HT-29 (cell line): ENCODE measurements at places on chromosomes 5 and 9.

GRCh38 chr5:14576206-14576605 lies 5.4 kb upstream of the OTULINL start:
- no peak for DNase-seq

- DNase-seq: no peak
Measured at GRCh38 chr5:92374859-92375258, 991.7 kb upstream of the ARRDC3 start.

GRCh38 chr9:102209176-102209575 lies 470.7 kb upstream of the GRIN3A start:
- DNase-seq: no peak

GRCh38 chr5:128974567-128974966 lies 9.3 kb downstream of the SLC27A6 start:
- DNase-seq: no peak

DNA sequence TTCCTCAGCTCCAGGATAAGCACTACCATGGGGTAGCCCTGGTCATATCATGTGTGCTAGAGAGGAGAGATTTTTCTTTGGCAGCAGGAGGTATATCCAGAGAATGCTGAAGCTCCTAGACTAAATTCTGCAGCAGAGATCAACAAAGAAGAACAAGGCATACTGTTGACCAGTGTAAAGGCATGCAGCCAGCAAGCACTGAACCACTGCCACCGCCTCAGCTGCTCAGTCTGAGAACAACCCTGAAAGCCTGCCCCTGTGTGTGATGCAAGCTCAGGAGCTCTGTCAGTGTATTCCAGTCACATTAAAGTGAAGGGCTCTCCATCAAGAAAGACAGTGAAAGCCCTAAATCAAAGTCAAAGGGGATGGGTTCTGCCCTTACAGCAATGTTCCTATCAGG lies 439.5 kb upstream of the CD180 start:
- no peak for DNase-seq

DNA sequence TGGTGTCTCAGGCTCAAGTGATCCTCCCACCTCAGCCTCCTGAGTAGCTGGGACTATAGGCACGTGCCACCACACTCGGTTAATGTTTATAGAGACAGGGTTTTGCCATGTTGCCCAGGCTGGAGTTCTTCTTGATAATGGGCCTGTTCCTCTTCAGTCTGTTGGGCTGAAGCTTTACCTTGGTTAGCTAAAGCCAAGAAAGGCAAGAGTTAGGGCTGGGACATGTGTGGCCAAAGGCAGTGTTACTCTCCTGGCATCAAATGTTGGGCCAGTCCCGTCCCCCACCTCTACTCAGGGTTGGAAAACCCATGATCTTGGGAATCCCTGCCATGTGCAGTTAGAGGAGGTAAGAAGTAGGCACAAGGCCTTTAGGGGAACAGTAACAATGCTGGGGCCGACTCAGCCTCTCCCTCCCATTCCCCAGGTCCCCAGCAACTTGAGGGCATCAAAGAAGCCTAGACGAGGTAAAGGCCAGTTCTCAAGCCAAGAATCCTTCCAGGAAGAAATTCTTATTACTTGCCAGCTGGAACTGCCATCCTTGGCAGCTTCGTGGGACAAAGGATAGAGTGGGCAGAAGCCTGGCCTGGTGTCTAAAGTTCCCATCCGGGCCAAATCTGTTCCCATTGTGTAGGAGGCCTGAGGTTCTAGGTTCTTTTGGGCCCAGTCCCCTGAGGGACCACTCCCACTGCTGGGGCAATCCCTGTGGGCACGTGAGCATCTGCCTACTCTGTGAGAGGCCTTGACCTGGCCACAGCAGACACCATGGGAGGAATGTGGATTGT lies 4.5 kb downstream of the EGR1 start:
- DNase-seq: peak; percentile 90

DNA sequence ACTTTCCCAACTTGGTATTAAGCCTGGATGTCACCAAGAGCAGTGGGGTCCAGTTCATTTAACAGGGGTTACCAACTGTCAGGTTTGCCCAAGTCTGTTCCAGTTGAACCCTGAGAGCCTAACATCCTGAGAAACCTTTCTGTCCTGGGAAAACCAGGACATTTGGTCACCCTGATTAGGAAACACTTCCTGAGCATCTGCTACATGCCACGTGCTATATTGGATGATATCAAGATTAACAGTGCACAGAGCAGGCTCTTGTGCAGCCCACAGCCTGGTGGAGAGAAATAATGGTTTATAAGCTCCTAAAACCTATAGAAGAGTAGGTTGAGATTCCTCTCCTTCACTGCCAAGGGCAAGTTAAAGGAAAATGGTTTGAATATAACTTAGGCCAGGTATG lies 102.9 kb upstream of the RAD23B start:
- DNase-seq: no peak

DNA sequence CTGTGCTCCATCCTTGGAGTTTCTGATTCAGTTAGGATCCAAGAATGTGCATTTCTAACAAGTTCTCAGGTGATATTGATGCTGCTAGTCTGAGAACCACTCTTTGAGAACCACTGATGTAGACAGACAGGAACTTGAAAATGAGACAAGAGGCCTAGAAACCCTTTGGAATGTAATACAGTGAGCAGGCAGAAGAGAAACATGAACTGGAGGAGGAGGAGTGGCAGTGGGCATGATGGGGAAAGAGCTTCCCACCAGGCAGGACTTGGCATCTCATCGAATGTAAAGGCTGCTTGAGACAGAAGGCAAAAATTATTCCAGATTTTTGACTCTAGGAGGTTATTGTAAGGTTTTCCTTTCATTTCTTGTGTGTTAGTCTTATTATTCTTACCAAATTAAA lies 295.8 kb upstream of the SGCD start:
- DNase-seq: no peak

DNA sequence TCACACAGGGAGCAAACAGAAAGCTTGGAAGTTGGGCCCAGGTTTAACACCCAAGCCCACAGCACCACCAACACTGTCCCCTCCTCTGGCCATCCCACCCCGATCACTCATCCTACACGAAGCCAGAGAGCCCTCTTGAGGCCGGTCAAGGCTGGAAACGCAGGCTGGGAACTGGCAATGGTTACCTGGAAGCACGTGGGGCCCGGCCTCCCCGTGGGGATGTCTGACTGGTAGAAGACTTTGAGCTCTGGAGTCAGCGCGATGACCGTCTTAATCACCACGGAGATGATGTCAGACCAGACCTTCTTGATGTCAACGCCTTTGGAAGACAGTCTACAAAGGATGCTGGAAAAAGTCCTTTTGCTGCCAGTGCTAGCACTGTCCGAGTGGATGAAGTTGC lies 104.1 kb downstream of the TTLL11 start:
- DNase-seq: no peak
